ENCODE measurements at places on chromosomes 5 and 9. TPM values are rescaled to one million over a fixed set of nuclear protein-coding genes. Genes with fewer than 3 reads are reported as not detected.

ALDH1B1 gene
- 28.4 TPM for total RNA-seq

ADAMTS19 gene
- total RNA-seq = 0.58 TPM

MOB3B gene
- 12.3 TPM for total RNA-seq

DNA sequence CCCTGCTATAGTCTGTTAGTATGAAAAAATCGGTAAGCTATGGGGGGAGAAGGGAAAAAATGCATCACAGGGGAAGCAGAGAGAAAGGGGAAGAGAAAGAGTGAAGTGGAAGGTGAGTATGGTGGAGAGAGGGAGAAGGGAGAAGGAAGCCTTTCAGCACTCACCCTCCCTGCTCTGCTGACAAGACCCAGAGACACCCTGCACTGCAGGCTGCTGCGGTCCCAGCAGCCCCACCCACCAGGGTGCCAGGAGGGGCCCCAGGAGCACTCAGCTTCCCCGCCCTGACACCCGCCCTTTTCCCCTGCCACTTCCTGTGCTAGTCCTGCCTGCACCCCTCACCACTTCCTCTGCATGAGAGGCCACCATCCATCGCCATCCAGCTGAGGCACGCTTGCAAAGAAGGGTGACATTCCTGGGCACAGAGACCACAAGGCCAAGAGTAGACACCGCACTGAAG lies 12.7 kb downstream of the STK10 start:
- DNase-seq = peak; percentile 63

- no peak for DNase-seq
Measured at GRCh38 chr5:179211631-179212030, 133.6 kb downstream of the ADAMTS2 start.

Data from stomach (tissue), 19 donors.